ENCODE measurements at places on chromosomes 11 and 22.

DNA sequence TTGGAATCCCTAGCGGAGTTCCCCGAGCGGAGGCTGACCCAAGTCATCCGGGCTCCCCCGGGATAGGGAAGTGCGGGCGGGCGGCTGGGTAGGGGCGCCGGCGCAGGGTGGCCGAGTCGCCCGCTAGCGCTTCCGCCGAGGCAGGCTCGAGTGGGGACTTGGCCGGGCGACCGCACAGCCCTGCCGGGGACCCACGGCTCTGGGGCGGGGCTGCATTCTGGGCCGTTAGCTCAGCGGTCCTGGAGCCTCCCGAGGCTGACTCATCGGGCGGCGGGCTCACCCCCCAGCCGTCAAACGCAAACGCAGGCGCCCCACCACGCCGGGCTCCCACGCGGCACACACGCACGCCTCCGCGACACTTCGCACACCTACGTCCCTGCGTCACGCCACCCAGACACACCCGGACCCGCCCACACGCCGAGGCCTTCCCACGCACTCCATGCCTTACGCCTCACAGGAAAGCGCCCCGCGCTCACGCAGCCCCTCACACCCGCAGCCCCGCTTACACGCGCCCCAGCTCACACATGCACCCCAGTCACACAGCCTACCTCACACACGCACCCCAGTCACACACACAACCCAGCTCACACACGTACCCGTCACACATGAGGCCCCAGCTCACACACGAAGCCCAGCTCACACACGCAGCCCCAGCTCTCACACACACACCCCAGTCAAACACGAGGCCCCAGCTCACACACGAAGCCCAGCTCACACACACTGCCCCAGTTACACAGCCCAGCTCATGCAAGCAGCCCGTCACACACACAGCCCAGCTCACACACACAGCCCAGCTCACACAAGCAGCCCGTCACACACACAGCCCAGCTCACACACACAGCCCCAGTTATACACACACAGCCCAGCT, 1.2 kb downstream of the PHLDB1 start:
- DNase-seq, result peak; percentile 83

GRCh38 chr11:113859665-113860064, 15.7 kb downstream of the USP28 start:
- DNase-seq, result no peak

DNA sequence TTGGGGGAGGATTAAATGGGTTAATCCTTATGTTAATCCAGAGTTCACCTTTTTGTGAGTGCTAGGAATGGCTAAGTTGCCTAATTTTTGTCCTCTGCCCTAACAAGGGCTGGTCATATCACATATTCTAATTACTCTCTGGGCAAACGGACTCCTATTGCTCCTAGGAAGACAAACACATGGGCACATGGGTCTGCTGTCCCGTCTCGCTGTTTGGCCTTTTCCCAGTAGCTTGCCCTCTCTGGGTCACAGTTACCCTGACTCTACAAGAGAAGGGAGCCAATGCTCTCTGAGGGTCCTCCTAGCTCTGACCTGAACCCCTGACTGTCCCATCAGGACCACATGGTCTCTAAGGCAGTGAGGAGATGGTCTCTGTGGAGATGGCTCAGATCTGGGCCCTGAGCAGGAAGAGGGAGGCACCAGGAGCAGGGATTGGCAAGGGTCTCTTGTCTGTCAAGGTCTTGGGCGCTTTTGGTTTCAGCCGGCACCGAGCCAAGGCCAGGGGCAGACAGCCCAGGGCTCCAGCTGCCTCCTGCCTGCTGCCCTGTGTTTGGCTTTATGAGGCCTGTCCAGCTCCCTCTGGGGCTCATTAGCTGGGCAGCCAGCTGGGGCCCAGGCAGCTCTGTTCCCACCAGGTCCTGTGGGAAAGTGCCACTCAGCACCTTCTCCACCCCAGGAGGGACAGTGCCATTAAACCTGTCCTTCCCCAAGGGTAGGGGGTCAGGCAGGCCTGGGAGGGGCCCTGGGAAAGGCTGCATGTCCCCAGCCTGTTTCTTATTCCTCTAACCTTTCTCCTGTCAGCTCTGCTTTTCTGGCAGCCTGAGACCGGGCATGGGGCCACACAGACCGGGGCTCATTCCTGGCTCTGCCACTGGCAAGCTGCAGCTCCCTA, 559.9 kb downstream of the MN1 start:
- DNase-seq, result no peak

- DNase-seq, result no peak
Observed at GRCh38 chr22:42145175-42145574, 14.6 kb upstream of the CYP2D6 start.

DNA sequence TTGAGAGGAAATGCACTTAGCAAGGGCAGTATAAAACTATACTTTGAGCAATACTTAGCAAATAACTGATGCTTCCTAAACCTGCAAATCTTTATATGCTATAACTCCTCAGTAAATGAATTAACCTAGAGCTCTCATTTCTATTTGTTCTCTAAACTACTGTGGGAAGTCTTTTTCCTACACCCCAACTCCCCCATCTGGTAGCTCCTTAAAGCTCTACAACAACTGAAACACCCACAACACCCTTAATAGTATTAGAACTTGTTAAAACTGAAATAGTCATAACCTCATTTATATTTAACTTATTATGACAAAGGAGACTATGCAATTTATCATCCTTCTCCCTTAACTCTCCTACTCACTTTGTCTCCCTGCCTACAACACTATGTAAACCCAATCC, 43.4 kb downstream of the GUCY1A2 start:
- DNase-seq, result no peak

DNA sequence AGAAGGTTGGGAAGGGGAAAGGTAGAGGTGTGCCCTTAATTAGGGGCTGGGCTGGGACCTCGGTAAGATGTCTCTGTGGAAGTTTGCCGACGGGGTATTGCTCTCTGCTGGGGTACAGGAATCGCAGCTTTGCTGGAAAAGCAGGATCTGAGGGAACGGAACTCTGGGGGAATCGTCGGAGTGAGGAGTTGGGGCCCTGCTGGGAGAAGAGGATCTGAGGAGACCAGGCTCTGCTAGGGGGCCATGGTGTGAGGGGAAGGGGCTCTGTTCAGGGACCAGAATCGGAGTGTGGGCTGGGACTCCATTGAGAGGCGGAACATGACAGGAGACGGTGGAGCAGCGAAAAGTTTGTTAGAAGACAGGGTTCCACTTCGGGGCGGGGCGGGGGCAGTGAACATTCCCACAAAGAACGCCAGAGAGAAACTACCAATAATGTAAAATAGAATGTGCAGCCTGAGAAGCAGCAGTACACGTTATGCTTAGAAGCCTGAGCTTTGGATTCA, 456 bp downstream of the AAMDC start:
- no peak for DNase-seq

DNA sequence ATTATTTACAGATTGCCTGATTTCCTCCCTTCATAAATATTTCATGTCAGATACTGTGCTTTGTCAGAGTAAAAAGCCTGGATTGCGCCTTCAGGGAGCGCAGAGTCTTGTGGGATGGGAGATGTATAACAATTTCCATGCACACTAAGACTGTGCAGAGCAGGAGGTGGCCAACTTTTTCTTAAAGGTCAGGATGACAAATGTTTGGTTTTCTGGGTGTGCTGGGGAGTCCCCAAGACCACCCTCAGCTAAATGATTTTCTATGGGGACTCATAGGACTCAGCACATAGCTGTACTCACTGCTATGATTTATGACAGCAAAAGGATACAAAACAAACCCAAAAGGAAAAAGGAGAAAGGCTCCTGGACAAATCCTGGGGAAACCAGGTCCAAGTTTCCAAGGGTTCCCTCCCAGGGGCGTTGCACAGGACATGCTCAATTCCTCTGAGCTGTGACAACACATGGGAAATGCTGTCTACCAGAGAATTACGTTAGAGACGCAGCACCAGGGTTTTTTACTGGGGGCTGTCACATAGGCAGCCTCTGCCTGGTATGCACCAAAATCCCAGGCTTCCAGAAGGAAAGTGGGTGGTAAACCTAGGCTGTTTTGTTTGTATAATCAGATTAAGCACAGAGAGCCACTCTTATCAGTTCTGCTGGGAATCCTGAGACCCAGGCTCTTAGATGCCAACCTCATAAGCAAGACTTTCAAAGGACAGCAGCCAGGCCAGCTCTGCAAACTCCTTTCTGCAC, 59.1 kb downstream of the CSNK2A3 start:
- DNase-seq, result no peak

- DNase-seq, result no peak
Observed at GRCh38 chr11:44316659-44317240, 6.8 kb upstream of the ALX4 start.
